Left ventricle myocardium inferior (tissue), 1 donor: ENCODE measurements at places on chromosomes 7 and 10. TPM values are rescaled to one million over a fixed set of nuclear protein-coding genes. Genes with fewer than 3 reads are reported as not detected.

- H3K27ac ChIP-seq = no peak overlapping the region
- H3K27me3 ChIP-seq = peaks cover 81% of the 10 kb centered on the region
- no peaks in the 10 kb centered on the region for H3K36me3 ChIP-seq
Measured at GRCh38 chr7:98872328-98872924, 2.6 kb upstream of the TMEM130 start.

The DOCK1 gene
- total RNA-seq = 16.8 TPM

The SEMA3C gene
- 66.5 TPM for total RNA-seq

The FMC1 gene
- 49.0 TPM for total RNA-seq

The OR6V1 gene
- total RNA-seq = not detected
